ENCODE measurements at places on chromosomes 7 and 10.

DNA sequence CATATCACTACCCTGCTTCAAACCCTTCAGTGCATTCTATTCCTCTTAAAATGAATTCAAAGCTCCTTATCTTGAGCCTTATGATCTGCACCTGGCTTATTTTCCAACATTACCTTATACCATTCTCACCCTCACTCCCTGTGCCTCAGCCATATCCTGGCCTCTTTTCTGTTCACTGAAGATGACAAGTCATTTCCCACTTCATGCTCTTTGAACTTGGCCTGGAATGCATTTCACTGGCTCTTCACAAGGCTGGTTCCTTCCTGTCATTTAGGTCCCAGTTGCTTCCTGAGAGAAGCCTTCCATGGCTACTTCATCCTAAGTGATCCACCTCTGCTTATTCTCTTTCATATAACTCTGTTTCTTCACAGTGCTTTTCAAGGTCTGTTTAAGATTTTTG is 3.2 kb upstream of the LIPF start:
- no peak for DNase-seq

GRCh38 chr7:116647290-116647689 is 24.7 kb upstream of the MET start:
- DNase-seq, result no peak

- no peak for DNase-seq
Measured at GRCh38 chr10:42419789-42420188, 218.6 kb downstream of the ZNF33B start.

DNA sequence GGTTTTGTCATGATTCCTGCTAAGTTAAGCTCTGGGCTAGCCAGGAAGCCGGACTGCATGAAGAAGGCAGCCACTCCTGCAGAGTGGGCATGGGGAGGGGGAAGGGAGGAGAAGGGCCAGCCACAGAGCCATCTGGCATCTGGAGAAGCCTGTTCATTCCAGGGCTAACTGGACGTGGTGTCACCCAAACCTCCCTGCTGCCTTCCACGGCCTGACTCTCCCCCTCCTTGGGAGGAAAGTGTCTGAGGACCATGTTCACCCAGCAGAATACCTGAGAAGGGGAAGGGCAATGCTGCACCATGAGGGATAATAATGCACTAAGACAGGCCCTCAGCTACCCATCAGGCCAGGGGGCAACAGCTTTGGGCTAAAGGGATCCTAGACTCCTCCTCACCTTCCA is 15.4 kb downstream of the AQP1 start:
- DNase-seq, result no peak

- DNase-seq, result no peak
Measured at GRCh38 chr7:115191526-115191925, 269.6 kb downstream of the MDFIC start.

DNA sequence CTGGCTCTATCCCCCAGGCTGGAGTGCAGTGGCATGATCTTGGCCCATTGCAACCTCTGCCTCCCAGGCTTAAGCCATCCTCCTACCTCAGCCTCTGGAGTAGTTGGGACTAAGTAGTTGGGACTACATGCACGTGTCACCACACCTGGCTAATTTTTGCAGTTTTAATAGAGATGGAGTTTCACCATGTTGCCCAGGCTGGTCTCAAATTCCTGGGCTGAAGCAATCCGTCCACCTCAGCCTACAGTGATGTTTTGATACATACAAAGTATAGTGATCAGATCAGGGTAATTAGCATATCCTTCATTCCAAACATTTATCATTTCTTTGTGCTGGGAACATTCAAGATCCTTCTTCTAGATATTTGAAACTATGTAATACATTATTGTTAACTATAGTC is 22.5 kb upstream of the TNKS2 start:
- no peak for DNase-seq

DNA sequence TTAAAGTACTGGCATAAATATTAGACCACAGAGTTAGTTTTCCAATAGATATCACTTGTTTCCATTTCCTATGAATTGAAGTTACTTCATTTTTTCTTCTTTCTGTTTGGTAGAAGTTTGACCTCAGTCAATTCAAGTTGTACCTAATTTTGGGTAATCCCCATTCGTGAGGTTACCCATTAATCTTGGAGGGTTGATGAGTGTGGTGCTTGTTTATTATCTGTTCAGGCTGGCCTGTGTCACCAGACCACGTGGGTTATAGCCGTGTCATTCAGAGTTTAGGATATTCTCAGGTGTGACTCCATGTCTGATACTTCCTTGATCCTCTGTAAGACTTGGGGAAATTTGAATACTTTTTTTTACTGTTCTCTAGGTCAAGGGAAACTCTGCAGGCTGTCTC is 133.9 kb upstream of the TPK1 start:
- DNase-seq, result no peak

GRCh38 chr7:30147785-30148184 is 13.0 kb downstream of the MTURN start:
- DNase-seq, result no peak

DNA sequence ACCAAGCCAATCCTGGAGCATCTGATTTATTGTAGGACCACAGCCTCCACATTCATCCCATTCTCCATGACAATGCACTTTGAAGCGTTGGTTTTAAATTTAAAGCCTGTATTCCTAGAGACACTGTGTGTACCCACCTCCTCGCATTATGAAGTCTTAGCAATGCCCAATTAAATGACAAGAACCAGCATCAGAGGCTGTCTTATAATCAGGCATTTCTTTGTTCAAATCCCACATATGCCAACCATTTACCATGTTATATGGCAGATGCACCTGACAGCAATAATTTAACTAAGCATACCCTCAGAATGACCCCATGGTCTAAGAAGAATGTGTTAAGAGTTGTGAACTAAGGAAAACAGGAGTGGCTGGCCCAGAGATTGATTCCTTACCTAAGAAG is 188.2 kb downstream of the IPMK start:
- DNase-seq, result no peak

GRCh38 chr7:150337659-150338081 is 3.8 kb downstream of the RARRES2 start:
- no peak for DNase-seq

- no peak for DNase-seq
Measured at GRCh38 chr10:113532724-113533123, 20.1 kb upstream of the HABP2 start.

- peak; percentile 7 for DNase-seq
Measured at GRCh38 chr10:113169853-113170460, 219.9 kb downstream of the TCF7L2 start.

GRCh38 chr7:46580766-46581165 is 659.7 kb upstream of the IGFBP3 start:
- no peak for DNase-seq

DNA sequence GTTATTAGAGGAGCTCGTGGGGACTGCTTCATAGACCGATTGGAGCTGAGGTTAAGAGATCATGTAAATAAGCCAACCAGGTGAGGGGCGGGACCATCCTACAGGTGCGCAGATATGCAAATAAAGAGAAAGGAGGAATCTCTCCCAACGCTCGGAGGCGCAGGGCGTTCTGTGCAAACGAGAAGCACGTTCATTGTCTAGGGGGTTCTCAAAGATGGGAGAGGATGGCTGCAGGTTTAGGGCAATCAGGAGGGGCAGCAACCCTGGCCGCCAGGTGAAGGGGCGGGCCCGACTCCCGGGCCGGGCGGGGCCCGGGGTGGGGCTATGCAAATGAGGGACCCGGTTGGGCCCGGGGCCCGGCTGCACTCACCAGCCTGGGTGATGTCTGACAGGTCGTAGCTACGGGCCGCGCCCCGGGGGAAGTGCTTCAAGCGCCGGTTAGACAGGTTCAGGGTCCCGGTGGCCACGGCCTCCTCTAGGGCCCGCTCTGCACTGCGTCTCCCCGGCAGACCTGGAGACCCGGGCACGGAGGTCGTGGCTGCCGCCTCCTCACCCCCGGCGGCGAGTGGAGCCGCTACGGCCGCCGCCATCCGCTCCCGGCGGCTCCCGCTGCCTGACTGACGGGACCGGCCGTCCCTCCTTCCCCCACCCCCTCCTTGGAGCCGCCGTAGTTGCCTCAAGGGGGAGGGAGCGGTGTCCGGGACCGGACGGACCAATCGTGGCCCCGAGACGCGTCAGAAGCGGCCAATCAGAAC is at the start of gene LRCH4:
TSS of gene LRCH4 (minus strand) at position 619 of the 755 bp plus-strand sequence. CDS start at position 590, 29 bp downstream.
- peak; percentile 81 for DNase-seq

DNA sequence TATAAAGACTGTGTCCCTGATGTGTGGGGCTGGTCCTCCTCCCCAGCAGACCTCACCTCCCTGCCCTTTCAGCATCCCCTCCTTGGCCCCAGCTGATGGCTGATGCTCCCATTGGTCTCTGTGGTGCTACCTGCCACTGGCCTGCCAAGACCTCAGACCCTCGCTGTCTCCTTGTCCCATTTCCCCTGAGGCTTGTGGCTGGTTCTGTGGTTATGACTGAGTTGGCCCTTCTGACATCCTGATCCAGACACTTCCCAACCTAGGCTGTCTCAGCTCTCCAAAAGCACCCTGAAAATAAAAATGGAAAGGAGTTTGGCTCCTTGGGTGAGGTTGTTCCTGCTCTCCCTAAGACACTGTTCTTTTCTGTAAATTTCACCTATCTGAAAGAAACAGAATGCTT is 214.2 kb downstream of the RPS24 start:
- DNase-seq, result no peak

GRCh38 chr10:35056133-35056532 is 34.0 kb downstream of the CUL2 start:
- DNase-seq, result no peak

DNA sequence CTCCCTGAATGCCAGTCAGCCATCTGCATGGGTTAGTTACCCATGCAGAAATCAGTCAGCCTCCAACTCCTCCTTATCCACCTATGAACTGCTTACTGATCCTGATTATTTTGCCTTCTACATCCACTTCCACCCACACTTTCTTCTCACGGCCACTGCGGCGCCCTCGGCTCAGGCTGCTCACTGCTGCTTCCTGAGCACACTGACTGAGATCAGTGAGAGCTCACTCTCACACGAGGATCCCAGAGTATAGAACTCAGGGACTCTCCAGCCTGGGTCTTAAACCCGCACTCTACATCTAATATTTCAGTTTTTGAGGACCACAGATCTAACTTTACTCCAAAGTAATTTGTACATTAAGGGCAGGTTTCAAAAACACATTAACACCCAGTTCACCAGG is 64.4 kb downstream of the GRB10 start:
- no peak for DNase-seq

DNA sequence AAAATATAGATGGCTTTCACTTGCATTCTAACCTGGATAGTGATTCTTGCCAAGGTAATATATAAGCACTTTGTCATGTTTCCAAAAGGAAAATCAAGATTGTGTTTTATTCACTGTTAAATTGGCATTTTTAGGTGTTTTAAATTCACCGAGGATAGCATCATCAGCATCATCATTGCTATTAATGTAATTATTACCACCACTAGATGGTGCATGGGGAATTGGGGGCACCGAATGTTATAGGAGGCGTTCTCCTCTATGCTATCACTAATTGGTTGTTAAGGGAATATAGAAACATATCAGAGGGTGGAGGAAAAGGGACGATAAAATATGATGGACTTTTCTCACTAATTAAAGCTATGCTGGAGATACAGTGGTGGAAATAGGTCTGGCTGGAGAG is 95.5 kb downstream of the CELF2 start:
- peak; percentile 50 for DNase-seq

DNA sequence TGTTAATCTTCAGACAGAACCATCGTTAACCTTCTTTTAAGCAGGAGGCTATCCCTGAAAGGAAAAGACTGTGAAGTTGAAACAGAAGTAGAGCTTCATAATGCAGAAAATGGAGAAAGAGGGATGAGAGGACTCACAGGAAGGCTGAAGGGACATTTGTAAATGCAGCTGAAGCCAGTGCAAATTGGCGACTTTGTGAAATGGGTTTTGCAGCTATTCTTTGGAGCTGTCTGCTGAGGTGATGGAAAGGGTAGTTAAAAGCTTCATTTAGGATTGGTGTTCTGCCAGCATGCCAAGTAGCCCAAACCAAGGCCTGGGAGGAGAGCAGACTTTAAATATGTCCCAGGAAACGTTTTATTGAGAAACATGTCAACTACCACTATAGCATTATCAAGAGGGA is 122.7 kb downstream of the INSYN2A start:
- no peak for DNase-seq

DNA sequence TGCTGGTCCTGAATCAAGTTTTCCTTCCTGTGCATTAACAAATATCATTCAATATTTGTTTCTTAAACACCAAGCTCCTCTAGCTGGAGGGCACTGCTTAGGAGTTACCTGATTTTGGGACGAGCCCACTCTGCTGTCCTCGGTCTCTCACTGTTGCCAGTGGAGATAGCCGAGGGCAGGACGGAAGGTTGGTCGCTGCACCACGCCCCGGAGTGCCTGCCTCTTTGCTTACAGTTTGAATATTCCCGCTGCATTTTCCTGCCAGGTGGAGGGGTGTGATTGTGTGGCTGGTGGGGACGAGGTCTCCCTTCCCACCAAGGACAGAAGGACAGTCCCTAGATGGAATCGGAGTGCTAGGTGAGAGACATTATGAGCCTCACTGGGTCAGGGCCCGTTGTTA is 201.5 kb downstream of the DNAJB6 start:
- no peak for DNase-seq

DNA sequence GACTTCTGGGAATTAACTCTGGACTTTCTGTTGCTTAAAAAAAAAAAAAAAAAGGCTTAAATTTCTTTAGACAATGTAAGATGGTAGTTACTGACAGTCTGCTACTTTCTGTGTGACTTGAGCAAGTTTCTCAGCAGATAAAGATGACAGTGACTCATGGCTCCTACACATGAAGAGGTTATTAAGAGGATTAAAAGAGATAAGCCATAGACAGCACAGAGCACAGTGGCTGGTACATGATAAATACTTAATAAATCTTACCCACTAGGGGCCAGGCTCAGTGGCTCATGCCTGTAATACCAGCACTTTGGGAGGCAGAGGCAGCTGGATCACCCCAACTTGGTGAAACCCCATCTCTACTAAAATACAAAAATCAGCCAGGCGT is 174.8 kb downstream of the JAZF1 start:
- DNase-seq, result no peak

DNA sequence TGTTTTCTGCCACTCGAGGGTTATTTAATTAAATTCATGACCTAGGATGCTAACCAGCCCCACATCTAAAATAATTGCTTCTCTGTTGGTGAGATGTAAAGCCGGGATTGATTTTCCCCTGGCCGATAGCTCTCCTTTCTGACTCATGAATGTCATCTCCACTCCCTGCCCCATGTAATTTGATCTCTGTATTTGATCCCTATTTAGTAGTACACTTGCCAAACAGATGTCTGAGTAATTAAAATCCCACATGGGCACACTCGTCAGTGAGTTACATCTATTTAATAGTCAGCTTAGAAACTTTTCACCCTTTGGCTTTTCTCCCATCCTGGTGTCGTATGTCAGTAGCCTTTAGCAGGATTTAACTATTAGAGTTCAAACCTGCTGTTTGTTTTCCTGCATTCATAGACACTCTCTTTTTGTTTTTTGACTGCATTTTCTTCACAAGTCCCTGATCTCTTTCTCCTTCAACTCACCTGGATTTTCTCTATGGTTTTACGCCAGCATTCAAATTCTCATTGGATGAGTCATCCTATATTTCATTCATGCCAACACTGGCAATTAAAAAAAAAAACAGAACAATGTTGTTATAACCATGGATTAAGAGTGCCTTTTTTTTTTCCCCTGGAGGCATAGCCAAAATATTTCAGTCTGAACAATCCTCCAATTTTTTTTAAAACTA is 82.7 kb downstream of the SPAG6 start:
- DNase-seq, result no peak

All from NAMALWA (cell line).